ENCODE measurements at places on chromosomes 3 and 15.

GRCh38 chr3:106734712-106735111 is 642.5 kb upstream of the CCDC54 start:
- no peak for DNase-seq

DNA sequence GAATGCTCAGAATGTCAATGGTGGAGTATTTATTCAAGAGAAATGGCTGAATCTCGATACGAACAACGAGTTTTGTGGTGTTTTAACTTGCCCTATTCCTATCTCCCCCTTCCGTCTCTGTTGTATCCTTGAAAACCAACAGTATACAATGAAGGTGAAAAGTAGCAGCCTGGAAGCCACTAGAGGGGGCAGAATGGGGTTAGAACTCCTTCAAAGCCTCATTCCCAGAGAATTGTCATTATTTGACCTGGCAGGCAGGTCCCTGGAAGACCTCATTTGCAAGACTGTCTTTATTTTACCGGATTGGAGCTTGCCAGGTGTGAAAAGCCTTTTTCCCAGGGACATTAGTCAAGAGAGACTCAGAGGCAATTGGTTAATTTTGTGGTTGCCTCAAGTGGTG is 139.4 kb downstream of the LRRC28 start:
- DNase-seq = no peak

- DNase-seq = peak; percentile 91
Observed at GRCh38 chr3:52088445-52089367, 32.3 kb upstream of the DUSP7 start.

GRCh38 chr15:90686435-90687218 is 30.5 kb upstream of the BLM start:
- no peak for DNase-seq

GRCh38 chr3:159513444-159513843 is 475.2 kb upstream of the IL12A start:
- DNase-seq = no peak

DNA sequence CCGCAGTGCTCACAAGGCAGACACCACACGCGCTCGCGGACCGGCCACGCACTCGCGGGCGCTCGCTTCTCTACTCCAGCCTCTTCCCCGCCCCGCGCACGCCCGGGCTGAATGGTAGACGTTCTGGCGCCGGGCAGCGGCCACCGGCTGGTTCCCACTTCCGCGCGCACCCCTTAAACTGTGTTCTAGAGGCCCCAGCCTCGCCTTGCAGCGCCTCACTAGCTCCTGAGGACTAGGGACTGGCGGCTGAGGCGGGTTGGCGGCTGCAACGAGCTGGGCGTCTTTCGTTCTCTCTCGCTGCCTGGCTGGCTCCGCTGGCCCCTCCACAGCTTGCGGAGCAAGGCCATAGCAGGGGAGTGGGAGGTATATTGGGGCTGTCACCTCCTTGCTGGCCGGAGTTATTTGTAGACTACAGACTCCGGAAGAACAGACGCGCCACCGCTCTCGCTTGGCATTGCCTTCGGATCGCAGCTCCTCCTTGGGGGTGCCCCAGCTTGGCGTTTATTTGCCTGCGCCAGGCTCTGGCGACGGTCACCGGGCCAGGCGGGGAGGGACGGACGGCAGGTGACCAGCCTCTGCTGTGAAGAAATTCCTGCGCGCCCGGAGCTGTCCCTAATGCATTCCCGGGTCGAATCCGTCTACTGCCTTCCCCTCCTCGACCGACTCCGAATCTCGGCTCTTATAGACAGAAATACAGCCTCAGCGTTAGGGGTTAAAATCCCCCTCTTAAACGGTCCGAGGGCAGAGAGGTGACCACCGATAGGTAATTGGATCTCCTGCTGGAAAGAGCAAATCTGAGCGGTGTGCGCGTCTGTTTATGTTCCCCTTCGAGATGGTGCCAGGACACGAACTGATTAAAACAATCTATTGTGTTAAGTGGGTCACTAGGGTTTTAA is 1.3 kb downstream of the GREM1 start:
- DNase-seq = peak; percentile 44

GRCh38 chr3:171407759-171408158 is 52.4 kb downstream of the TNIK start:
- peak; percentile 35 for DNase-seq

- DNase-seq = no peak
Observed at GRCh38 chr3:133812872-133813271, 7.3 kb downstream of the SRPRB start.

- no peak for DNase-seq
Observed at GRCh38 chr15:72493220-72493619, 19.1 kb downstream of the ARIH1 start.

GRCh38 chr3:116776880-116777785 is 67.6 kb downstream of the TUSC7 start:
- DNase-seq = no peak

- DNase-seq = no peak
Observed at GRCh38 chr3:134487406-134487805, 1.5 kb downstream of the CEP63 start.

- DNase-seq = no peak
Observed at GRCh38 chr3:66106788-66107187, 68.1 kb upstream of the MAGI1 start.

DNA sequence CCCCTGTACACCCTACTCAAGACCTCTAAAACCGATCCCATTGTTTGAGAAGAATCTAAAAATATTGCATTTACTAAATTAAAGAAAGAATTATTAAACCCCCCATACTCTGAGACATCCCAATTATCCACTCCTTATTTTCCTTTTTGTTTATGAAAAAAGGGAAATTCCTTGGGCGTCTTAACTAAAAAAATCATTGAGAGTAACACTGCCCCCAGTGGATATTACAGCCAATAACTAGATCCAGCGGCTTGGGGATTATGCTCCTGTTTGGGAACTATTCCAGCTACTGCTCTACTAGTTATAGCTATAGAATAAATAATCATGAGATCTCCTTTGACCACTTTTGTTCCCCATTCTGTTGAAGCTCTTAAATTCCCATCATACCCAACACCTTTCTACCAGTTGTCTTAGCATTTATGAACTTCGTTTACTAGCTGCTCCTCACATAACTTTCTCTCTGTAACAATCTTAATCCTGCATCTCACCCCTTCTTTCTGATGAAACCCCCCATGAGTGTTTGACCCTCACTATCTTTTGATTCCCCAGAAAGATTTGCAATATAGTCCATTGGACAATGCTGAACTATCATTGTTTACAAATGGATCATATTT is 12.7 kb upstream of the CFAP91 start:
- DNase-seq = peak; percentile 48

GRCh38 chr3:11692532-11692813 is 48.8 kb upstream of the VGLL4 start:
- no peak for DNase-seq

DNA sequence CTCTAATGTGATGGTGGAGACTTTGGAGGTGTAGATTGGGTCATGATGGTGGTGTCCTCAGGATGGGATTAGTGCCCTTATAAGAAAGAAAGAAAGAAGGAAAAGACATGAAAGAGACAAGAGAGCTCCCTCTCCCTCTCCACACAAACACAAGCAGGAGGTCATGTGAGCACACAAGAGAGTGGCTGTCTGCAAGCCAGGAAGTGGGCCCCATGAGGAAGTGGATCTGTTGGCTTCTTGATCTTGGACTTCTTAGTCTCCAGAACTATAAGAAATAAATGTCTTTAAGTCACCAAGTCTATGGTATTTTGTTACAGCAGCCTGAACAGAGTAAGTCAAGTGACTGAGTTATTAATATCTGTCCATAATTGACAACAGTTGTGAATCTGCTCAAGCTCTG is 17.1 kb downstream of the IQCB1 start:
- no peak for DNase-seq
